Hematopoietic multipotent progenitor cell treated with erythropoietin and hydrocortisone succinate and interleukin-3 and kit ligand, for 8 days (in vitro differentiated cells): ENCODE measurements at places on chromosomes 11 and 22.

DNA sequence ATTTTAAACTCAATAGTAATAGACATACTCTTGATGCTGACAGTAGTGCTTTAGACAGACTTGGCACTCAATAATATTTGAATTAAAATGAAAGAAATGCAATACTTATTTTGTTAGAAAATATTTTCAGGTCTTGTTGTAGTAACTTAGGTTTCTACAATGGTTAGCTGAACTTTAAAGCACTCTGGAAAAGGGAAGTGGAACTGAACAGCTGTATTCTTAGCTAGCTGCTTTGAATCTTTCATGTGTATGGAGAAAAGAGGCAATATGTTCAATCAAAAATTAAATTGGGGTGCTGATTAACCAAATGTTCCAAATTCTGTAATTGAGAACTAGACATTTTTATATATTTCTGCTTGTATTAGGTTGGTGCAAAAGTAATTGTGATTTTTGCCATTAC is 517.9 kb upstream of the RAG2 start:
- no peak for DNase-seq

- DNase-seq, result no peak
Observed at GRCh38 chr11:30893318-30893717, 307.2 kb upstream of the MPPED2 start.

GRCh38 chr11:115724666-115725065 is 220.5 kb upstream of the CADM1 start:
- DNase-seq, result no peak

DNA sequence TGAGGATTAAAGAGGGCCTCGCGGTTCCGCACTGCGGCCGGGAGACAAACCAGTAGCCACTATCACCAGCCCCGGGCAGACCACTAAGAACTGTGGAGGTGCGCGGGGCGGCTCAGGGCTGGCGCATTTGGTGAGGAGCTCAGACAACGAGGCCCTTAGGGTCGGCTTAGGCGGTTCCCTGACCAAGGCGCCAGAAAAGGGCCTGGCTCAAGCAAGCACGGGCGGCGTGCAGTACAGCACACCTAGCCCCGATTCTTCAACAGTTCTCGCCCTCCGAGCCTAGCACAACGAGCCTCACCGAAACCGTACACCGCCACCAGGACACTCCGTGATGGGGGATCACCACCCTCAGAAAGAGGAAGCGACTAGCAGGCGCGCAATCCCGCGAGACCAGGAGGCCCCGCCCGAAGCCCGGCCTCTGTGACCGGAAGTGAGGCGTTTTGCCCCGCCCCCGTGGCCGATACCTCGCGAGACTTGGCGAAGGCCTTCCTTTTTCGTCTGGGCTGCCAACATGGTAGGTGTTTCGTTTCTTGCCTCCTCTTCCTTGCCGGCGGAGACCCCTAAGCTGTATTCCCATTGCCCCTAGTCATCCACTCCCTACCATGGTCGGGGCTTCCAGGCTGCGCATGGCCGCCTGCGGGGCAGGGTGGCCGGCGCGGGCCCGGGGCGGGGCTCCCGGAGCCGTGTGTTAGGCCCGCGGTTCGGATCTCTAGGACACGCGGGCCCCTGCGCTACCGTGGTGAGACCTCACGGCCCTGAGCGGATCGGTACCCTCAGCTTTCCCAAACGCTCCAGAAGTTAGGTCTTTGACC is at the start of the genes RPL27A and TRIM66:
RPL27A (plus strand) TSS at position 490 of the 812 bp plus-strand sequence; CDS start at position 512, 22 bp downstream.
TRIM66 (minus strand) TSS at position 363 of the 812 bp plus-strand sequence. CDS start 10,391 bp downstream, outside the sequence.
- peak; percentile 95 for DNase-seq

- DNase-seq, result peak; percentile 9
Observed at GRCh38 chr11:35404388-35404775, 15.0 kb downstream of the SLC1A2 start.

- no peak for DNase-seq
Observed at GRCh38 chr11:117837070-117837776, 12.7 kb upstream of the FXYD2 start.

DNA sequence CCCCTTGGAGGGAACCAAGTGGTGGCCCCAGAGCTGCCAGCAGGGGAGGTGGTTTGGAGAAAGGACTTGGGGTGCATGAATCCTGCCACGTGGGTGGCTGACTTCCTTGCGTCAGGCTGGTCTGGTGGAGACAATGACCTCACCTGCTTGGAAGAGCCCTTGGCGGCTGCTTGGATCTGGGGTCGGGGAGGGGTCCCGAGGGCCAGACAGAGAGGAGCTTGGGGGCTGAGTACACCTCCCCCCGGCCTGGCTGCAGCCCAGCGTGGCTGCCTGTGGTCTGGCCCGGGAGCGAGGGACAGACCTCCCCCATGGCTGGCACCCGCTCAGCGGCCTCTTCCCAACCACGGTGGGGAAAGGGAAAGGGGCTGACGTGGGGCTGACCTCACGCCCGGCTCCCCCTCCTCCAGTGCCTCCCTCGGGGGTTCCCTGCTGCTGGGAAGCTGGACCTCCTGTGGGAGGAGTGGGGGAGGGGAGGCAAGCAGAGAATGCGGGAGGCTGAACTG is 13.8 kb downstream of the LIF start:
- DNase-seq, result no peak

DNA sequence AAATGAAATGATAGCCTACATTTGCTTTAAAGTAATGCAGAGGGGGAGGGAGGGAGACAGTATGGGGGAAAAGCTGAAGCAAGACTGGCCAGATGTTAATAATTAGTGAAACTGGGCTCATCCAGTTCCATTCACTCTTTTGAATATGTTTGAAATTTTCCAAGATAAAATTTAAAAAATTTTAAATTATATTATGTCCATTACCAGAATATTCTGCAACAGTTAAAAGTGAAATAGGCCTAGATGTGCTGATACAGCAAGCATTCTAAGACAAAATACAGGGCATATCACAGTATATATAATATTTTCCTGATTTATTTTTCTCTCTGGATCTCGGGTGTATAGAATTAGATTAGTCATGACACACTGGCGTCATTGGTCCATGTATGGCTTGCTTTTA is 13.6 kb upstream of the ZNRF3 start:
- no peak for DNase-seq

DNA sequence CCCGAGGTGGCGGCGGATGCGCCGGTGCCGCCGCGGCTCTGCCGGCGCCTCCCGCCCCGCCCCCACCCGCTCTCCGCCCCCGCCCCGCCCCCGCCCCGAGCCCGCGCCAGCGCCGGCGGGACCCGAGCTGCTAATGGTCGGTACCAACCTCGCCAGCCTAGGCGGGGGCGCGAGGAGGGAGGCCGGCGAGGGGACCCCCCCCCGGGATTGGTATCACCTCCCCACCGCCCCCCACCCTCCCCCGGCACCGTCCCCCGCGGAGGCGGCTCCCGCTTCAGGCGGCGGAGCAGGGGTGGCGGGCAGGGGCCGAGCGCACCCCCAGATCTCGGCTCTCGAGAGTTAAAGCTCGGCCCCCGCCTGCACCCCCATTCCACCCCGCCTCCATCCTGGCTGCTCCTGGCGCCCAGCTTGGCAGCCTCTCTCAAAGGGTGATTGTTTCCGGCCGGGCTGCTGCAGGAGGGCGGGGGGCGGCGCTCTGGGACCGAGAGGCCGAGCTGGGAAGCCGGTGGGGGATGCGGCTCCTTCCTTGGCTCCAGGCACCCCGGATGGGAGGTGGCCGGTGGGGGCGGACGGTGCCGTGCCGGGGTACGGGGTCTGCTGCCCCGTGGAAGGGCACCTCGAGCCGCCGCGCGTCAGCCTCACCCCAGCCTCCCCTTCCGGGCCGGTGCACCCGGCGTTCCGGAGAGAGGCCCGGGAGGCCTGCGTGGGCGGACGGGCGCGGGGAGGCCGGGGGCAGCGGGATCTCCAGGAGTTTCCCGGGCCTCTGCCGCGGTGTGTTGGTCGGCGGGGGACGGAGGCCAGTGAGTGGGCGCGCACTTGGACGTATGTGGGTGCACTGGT is at the start of gene B3GAT1:
B3GAT1 (minus strand) TSS at position 40 of the 840 bp plus-strand sequence. CDS start 24,583 bp downstream, outside the sequence.
- no peak for DNase-seq

GRCh38 chr22:40043081-40043480 is 48.3 kb downstream of the FAM83F start:
- DNase-seq, result no peak

DNA sequence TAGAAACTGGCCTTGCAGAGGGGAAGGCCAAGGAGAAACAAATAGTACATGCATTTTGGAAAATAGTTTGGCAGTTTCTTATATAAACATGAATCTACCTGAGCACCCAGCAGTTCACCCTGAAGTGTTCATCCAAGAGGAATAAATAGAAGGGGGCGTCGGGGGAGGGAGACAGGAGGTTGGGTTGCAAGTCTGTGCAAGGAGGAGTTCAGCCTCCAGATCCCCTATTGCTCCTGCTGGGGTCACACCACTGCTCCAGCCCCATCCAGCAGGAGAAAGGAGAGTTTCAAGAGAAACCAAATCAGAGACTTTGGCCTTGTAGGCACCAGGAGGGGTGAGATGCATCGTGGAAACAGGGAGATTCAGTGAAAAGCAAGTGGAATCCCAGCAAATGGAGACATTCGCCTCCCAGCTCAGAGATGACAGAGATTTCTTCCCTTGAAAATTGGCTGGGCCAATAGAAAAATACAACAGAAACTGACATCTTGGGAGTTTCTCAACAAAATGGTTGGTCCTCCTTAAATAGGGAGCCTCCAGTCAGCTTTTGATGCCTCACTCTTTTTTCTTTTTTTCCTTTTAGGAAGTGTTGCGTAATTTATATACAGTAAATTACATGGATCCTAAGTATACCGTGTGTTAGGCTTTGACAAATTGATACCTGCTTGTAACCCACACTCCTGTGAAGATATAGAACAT is 34.1 kb downstream of the OTOG start:
- no peak for DNase-seq

GRCh38 chr22:45804319-45804985 is 132.8 kb downstream of the ATXN10 start:
- DNase-seq, result no peak

DNA sequence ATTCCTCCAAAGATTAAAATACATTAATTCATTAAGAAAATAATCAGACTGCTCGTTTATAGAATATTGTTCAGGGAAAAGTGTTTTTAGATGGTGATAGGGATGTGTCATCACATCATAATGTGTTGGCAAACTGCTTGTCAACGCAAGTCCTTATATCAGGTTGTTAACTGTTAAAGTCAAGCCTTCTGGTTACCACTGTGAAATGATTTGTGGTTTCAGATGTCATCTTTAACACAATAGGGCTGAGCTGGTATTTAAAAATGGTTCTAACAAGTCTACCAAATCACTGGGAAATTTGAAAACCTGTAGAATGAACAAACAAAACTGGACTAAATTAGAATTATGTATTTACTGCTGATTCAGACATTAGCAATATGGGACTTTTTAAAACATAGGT is 2.4 kb upstream of the MMP13 start:
- DNase-seq, result no peak

DNA sequence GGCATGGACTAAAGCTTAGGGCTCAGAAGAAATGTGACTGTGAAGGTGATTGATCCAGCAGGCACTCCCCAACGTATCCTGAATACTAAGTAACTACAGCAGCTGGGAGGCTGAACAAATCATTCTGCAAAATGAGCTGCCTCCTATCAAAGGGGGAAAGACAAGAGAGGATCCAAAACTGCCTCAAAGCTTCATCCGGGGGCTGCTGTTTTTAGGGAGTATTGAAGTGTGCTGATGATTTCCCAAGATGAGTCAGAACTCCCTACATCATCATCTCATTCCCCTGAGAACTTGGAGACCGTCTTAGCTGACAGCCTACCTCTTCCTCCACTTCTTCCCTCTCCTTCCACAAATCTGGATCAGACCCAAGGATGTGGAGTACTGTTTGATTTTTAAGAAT is 108.4 kb upstream of the GRAMD1B start:
- DNase-seq, result no peak

GRCh38 chr11:115185507-115185906 is 318.7 kb downstream of the CADM1 start:
- DNase-seq, result no peak

GRCh38 chr11:15453211-15453765 is 338.6 kb downstream of the INSC start:
- DNase-seq, result no peak

- DNase-seq, result no peak
Observed at GRCh38 chr11:100105255-100105981, 581.7 kb upstream of the ARHGAP42 start.

GRCh38 chr11:130588471-130588870 is 140.0 kb downstream of the ADAMTS15 start:
- DNase-seq, result no peak

DNA sequence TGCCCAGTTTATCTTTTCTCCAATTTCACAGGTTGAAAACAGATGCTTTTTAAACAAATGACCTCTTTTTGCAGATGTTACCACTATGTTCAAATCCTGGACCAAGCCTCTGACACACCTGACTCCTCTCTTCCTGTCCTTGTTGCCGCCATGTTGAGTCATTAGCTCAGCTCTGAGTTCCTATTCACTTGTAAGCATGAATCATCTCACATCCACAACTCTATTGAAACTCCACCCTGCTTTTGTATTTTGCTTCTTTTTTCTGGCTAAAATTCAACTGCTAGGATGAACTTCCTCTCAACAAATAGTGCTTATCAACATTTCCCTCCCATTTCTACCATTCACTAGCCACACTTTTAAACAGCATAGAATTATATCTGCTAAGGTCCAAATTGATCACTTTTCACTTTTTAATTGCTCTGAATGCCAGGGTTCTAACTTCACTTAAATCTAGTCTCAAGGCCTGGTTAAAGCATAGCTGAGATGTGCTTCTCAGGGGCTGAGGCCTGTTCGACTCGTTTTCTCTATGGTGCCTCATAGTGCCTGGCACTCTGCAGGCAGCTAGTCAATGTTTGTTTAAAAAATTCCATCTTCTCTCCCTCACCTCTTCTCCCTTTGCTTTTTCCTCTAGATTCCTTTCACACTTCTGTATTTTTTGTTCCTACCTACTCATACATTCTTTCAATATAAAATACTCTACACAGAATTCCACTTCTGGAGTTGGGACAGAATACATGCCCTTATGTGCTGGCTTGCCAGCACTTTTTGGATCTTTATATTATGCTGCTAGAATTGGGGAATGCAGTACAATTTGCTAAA is 3.9 kb downstream of the JOSD1 start:
- DNase-seq, result peak; percentile 76

DNA sequence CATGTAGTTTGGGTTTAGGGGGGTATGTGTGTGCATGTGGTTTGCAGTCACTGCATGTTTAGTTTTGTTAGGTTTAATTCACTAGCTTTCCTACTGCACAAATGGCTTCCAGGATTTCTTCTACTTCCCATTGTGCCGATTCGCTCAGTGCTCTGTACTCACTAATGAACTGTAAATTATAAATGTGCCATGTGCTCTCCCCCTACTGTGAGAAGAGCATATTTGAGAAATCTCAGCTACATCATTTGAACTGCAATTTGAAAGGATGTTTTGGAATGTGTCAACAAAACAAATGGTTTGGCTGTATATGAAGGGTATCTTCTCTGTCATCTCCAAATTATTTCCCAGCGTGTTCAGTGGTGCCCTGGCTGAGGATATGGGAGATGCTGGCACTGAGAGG is 28.1 kb downstream of the CYB5R2 start:
- no peak for DNase-seq
